ENCODE measurements at places on chromosomes 11 and 22. TPM values are rescaled to one million over a fixed set of nuclear protein-coding genes. Genes with fewer than 3 reads are reported as not detected.
A peak's percentile ranks its signal among the peaks of the same experiment; 100 is the strongest.

Gene CARD18
- not detected for total RNA-seq

Gene PHF21A
- 71.1 TPM for total RNA-seq

DNA sequence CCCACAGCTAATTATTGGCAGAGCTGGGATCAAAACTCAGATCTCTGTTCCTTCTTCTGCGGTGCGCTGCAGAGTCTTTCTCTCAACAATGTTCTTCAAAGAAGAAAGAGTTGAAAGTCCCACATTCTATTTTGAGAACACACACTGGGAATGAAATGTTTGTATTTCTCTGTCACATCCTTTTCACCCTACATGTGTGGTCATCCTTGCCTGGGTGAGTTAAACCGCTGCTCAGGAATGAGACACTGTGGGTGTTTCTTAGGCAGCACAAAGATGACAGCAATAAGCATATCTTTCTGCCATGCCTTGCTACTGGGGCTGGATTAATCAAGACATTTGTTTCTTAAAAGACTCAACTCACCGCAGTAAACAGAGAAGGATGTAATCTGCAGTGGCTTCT lies 222.6 kb downstream of the LARGE1 start:
- H3K4me3 ChIP-seq: no peak overlapping the region
- no peak for DNase-seq
- peaks cover 5% of the 10 kb centered on the region for H3K27me3 ChIP-seq
- peaks cover 8% of the 10 kb centered on the region for H3K4me1 ChIP-seq

DNA sequence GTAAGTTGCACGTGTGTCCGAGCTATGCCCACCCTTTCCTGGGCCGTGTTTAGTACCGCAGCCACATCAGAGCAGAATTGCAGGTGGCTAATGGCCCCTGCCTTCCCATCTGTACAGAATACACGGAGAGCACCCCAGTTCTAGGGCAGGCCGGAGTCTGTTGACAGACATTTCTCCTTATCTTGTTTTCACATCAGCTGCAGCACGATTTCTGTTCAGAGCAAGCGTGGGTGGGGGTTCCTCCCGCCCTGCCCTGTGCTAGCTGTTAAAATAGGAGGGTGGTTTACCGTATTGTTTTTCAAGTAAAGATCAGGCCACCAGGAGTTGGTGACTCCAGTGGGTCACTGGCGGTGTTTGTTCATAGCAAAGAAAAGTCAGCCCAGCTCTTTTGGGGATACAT lies 41.1 kb downstream of the UBASH3B start:
- no peak overlapping the region for H3K4me3 ChIP-seq
- no peak overlapping the region for H3K27ac ChIP-seq
- DNase-seq: no peak
- no peaks in the 10 kb centered on the region for H3K27me3 ChIP-seq

DNA sequence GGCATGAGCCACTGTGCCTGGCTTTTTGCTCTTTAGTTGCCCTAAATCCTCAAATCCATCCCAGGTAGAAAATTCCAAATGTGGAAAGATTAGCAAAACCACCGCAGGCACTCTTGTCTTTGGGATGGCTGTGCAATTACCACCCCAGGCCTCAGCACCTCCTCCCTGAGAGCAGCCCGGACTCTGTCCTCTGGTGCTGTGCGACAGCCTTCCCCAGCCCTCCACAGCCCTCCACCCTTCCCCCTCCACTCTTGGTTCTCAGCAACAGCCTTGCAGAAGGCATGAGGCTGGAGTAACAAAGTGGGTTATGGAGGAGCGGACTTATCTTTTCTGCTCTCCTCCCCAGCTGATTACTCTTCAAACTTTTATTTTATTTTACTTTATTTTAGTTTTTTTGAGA lies 44.7 kb upstream of the YWHAH start:
- H3K4me1 ChIP-seq: peaks cover 12% of the 10 kb centered on the region

DNA sequence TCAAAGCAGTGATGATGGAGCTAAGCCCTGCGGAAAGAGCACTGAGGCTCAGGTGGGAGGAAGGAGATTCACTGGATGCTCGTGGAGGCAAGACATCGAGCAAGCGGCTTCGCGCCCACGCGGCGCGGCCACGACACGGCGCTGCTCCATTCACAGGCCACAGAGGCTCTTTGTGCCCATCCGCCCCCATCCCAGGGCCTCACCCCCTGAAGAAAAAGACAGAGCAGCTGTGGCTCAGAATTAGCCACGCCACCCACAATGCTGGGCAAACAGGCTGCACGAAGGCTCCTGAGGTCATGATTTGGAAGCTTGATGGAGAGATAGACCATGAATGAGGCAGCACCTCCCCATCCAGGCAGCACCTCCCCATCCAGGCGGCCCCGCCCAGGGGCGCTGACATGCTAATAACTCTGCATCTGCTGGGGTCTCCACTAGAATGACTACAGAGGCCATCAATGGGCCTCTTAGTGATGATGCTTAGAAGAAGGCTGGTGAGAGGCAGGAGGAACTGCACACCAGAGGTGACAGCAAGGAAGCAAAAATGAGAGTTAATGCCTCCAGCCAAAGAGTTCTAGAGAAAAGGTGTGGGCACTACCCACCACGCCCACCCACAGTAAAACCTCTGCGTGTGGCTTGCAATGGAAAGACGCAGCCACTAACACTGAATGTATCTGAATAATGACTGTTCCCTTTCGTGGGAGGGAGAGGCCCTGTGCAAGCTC lies 43.5 kb downstream of the MYH9 start:
- H3K36me3 ChIP-seq: peaks cover 7% of the 10 kb centered on the region
- H3K4me1 ChIP-seq: peaks cover 6% of the 10 kb centered on the region
- no peak overlapping the region for H3K4me3 ChIP-seq
- no peak for DNase-seq

DNA sequence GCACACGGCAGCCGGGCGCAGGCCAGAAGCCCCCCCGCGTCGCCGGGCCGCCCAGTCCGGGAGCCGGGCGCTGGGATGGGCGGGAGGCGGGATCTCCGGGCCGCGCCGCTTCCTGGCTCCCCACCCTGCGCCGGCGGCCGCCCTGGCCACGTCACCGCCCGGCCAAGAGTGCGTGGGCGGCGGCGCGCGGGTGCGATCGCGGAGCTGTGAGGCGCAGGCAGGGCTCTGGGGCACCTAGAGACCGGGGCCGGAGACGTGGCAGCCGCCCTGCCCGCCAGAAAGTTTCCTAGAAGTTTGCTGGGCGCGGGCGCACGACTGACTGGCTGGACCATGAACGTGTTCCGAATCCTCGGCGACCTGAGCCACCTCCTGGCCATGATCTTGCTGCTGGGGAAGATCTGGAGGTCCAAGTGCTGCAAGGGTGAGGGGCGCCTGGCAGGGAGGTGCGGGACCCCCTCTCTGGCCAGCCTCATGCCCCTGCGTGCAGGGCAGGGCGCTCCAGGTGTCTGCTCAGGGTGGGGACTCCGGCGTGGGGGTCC lies at the start of gene KDELR3:
TSS of gene KDELR3 (plus strand) at position 193 of the 539 bp plus-strand sequence. CDS start at position 331, 138 bp downstream.
- no peaks in the 10 kb centered on the region for H3K36me3 ChIP-seq
- H3K27me3 ChIP-seq: peaks cover 12% of the 10 kb centered on the region
- H3K27ac ChIP-seq: no peak within 1 kb of the TSS
- DNase-seq: no peak
- H3K4me3 ChIP-seq: peak within 1 kb of the TSS; percentile 64

DNA sequence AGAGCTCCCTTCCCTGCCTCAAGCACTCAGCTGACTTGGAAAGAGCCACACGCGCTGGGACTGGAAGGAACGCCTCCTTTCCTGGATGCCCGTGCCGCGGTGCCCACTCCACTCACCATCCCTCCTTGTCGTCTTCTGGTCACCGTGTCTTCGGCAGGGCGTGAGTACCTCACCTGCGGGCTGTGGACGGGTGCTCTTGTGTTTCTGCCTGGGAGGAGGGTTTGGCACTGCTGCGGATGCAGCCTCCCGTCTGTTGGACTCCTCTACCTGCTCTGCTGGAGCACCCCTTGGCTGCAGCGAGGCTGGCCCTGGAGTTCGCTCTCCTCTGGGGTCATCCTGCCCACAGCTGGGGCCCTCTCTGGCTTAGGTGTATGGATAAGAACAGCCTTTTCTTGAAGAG lies 612.7 kb downstream of the BRD1 start:
- H3K27ac ChIP-seq: no peak overlapping the region
- no peaks in the 10 kb centered on the region for H3K4me1 ChIP-seq

- no peak overlapping the region for H3K27ac ChIP-seq
- no peaks in the 10 kb centered on the region for H3K36me3 ChIP-seq
- no peak overlapping the region for H3K4me3 ChIP-seq
- no peaks in the 10 kb centered on the region for H3K27me3 ChIP-seq
- no peaks in the 10 kb centered on the region for H3K4me1 ChIP-seq
Observed at GRCh38 chr11:132257871-132258270, 887.5 kb downstream of the NTM start.

GRCh38 chr11:13884158-13884799 lies 78.2 kb upstream of the SPON1 start:
- H3K36me3 ChIP-seq: no peaks in the 10 kb centered on the region
- H3K4me3 ChIP-seq: no peak overlapping the region
- DNase-seq: no peak
- no peaks in the 10 kb centered on the region for H3K27me3 ChIP-seq
- no peaks in the 10 kb centered on the region for H3K4me1 ChIP-seq

All from glutamatergic neuron (in vitro differentiated cells).